EH (cell line): ENCODE measurements at places on chromosomes 11 and 22.

GRCh38 chr11:18088366-18088765, 17.5 kb downstream of the SAAL1 start:
- peak; percentile 77 for DNase-seq

GRCh38 chr11:102426000-102426399, 26.6 kb downstream of the TMEM123 start:
- DNase-seq = no peak

- no peak for DNase-seq
Measured at GRCh38 chr11:110797453-110797852, 85.2 kb upstream of the ARHGAP20 start.

- DNase-seq = no peak
Measured at GRCh38 chr11:11521306-11522002, 100.4 kb downstream of the GALNT18 start.

- DNase-seq = peak; percentile 26
Measured at GRCh38 chr11:565921-566509, 5.2 kb downstream of the RASSF7 start.

- DNase-seq = no peak
Measured at GRCh38 chr11:106208760-106209159, 131.3 kb downstream of the AASDHPPT start.

DNA sequence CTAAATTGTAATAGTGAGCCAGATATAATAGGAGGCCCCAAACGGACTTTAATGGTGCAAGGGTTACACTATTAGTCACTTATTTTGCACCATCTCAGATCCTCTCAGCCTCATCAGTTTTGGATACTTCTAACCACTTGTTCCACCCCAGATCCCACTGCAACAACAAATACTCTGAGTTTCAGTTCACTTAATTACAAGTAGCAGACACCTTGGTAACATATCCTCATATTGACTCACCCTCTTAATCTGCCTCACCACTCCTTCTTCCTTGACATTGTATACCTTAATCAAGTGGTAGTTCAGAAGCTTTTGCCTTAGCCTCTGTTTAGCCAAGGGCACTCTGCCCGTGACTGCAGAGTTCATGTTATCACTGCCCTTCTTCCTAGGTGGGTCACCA, 256.1 kb upstream of the UBASH3B start:
- no peak for DNase-seq

- no peak for DNase-seq
Measured at GRCh38 chr22:44879301-44879680, 126.9 kb downstream of the ARHGAP8 start.

DNA sequence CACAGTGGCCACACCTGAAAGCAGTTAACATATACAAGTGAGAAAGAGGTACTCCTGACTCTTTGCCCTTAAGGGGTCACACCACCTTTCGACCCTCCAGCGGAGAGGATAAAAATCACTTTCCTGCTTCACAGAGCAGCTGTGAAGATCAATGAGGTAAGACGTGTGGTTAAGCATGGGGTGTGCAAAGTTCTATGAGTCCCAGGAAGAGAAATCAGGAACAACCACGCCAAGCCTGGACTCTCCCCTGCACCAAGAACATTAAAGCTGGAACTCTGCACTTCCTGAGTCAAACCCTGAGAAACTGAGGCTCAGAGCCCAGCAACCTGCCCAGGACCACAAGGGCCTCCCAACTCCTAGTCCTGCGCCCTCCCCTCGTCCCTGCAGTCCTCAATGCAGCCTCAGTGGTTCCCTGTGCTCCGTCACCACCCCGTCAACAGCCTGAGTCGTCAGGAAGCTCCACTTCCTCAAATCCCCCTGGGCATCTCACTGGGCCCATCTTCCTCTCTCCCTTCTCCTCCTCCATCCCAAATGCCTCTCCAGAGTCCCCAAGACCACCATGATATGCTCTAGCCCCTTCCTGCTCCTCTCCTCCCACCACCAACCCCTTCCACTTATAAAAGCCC, 17.7 kb downstream of the TNKS1BP1 start:
- no peak for DNase-seq

- DNase-seq = no peak
Measured at GRCh38 chr11:133388260-133388659, 144.0 kb downstream of the OPCML start.

GRCh38 chr11:91173701-91174100, 950.9 kb upstream of the CHORDC1 start:
- DNase-seq = no peak

- DNase-seq = no peak
Measured at GRCh38 chr11:131430473-131431208, 60.2 kb downstream of the NTM start.

GRCh38 chr11:121119440-121119839, 18.4 kb downstream of the TECTA start:
- no peak for DNase-seq

DNA sequence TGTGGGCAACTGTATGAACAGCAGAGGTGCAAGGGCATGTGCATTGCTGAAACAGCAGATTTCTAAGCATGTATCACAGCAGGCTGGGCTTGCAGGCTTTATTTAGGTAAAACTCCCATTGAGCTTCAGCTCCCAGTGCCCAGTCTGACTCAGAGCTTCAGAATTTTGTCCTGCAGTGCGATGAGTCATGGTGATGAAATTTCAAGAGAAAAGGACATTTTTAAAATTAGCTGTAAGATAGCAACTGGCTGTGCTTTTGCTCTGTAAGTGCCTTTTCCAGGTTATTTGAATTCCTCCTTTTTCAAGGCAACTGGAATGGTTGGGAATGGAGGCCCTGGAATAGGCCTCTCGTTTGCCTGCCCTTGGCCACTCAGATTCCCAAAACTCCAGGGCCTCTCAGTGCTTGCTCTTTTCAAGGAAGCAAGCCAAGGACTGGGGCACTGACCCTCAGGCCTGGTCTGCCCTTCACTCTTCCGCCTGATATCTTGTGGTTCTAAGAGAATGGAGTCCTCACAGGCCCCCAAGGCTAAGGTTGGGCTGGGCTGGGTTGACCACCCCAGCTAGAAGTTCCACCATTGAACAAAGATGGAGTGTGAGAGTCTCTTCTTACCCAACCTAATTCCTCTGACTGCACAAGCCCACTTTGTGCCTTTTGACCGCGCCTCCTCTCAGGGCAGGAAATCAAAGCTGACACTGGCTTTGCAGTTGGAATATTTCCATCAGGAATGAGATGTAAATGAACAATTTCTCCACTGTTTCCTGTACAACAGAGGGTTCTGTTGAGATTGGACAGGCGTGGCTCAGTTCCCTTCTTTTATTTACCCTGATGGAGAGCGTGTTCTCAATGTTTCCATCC, 59.5 kb upstream of the PRSS23 start:
- DNase-seq = peak; percentile 98

- DNase-seq = peak; percentile 13
Measured at GRCh38 chr22:27152033-27152432, 494.6 kb downstream of the MIAT start.

- no peak for DNase-seq
Measured at GRCh38 chr11:110367571-110367970, 62.2 kb upstream of the FDX1 start.

- DNase-seq = peak; percentile 92
Measured at GRCh38 chr11:2945031-2945756, 16.0 kb upstream of the PHLDA2 start.

DNA sequence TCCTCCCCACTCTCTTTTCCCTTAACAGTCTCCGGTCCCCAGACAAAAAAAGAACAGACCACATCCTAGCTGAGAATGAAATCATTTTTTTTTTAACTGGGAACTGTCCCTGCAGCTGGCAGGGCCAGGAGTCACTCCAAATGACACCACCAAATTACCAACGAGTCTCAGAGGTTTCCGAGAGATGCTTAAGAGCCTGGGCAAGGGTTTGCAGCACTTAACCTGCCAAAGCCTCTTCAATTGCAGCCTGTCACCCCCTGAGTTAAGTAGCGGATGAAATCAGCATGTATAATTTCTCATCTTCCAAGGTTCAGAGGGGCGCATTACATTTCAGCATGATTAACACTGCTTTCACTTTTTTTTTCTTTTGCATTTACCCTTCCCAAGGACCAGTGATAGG, 71.8 kb downstream of the TENM4 start:
- DNase-seq = no peak

DNA sequence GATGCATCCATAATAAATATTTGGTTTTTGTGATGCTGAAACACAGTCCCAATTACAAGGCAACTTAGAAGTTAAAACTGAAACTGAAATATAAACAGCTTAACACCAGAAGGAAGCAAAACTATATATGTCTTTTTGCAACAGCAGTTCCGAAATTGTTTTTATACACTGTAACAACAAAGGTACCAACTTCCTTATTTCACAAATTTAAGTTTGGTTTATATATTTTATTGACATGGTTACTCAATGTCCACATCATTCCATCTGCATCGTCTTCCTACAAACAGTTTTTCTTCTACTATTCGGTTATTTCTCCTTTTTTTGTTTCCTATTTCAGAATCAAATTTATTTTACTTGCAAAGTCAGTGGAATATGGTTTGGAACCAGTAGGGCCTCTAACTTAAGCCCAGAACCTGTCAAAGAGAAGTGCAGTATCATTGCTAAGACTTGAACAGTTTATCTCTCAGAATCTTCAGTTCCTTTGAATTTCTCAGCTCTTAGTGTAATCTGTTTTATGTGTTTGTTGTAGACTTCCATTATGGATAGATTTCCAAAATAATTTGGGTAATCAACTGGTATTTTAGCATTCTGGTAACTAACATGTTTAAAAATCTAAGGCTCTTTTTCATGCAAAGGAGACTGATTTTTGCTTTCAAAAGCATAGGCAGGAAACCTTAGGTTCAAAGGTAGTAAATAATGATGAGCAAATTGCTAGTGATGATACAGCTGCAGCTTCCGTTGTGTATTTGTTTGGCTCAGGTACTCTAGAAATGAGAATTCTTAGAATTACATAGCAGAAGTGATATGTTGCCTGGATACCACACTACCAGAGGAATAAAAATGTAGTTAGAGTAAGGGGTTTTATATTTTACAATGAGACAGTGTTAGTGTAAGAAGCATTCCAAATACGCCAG, 8.2 kb upstream of the HSPA8 start:
- DNase-seq = no peak
